GM04504 (cell line): ENCODE measurements at places on chromosomes 6 and 20.

DNA sequence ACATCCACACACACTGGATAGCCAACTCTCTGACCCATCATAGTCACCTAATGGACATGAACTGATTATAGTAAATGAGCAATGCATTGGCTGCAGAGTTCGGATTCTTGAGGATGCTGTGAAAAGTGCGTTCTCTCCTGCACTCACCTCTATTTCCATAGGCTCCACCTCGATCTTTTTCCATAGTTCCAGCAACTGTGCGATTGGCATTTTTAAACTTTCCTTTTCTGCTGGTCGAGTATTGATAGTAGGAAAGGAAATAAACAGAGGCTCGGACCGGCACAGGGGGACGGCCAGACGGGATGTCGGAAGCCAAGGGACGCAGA lies 94.4 kb downstream of the RNASET2 start:
- no peak for DNase-seq

- DNase-seq: no peak
Measured at GRCh38 chr6:104958178-104959025, 1.5 kb downstream of the LIN28B start.

DNA sequence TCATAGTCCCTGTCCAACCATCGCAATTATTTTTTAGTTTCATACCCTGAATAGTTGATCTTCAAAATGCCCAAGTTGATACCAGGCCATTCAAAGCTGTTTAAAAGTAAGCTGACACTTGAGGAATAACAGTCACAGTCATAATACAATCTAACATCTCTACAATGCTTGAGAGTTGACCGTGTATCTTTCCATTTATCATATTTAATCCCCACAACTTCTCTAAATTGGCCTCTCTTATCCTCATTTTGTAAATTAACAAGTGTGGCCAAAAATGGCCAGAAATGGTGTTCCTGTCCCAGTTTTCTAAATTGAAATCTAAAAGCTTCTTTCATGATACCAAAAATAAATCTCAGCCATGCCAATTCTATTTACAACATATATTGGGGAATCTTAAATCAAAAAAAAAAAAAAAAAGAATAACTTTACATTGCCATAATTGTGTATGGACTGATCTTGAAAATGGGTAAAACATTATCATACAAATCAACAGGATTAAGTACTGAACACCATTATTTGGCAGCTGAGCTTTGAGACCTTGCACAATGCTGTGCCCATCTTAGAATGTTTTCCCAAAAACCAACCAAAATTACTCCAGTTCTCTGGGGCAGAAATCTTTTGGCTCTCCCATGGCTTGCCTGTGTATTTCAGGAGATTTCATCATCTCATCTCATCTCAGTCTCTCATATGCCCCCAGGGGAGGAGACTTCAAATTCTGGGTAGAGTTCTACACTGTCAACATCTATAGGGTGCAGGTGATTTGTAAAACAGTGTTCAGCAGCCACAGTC lies 448.7 kb upstream of the JARID2 start:
- DNase-seq: no peak

- DNase-seq: no peak
Measured at GRCh38 chr6:110660066-110660655, 155.1 kb downstream of the CDK19 start.

GRCh38 chr6:79946272-79947190 lies 822 bp downstream of the ELOVL4 start:
- no peak for DNase-seq

DNA sequence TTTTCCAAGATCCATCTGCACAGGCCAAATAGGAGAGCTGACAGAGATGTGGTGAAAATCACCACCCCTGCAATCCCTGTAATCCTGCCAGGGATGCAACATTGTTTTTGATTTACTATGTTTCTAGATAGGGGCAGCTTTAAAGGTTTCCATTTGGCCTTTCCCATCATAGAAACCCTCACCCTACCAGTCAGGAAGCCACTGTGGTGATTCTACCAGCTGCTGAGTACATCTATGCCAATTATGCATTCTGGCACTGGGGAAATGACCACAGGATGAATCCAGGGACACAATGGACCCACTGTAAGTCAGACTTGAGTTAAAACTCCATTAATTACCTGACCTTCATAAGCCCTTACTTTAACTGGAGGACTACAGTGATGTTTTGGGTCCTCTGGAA lies 130.4 kb downstream of the TNFRSF21 start:
- DNase-seq: no peak

- no peak for DNase-seq
Measured at GRCh38 chr6:33428224-33428965, 8.5 kb downstream of the SYNGAP1 start.
